ENCODE measurements at places on chromosomes 1 and 21.

- no peak for DNase-seq
Observed at GRCh38 chr1:180542113-180542837, 16.5 kb upstream of the OVAAL start.

- no peak for DNase-seq
Observed at GRCh38 chr1:183711741-183712361, 58.7 kb upstream of the APOBEC4 start.

DNA sequence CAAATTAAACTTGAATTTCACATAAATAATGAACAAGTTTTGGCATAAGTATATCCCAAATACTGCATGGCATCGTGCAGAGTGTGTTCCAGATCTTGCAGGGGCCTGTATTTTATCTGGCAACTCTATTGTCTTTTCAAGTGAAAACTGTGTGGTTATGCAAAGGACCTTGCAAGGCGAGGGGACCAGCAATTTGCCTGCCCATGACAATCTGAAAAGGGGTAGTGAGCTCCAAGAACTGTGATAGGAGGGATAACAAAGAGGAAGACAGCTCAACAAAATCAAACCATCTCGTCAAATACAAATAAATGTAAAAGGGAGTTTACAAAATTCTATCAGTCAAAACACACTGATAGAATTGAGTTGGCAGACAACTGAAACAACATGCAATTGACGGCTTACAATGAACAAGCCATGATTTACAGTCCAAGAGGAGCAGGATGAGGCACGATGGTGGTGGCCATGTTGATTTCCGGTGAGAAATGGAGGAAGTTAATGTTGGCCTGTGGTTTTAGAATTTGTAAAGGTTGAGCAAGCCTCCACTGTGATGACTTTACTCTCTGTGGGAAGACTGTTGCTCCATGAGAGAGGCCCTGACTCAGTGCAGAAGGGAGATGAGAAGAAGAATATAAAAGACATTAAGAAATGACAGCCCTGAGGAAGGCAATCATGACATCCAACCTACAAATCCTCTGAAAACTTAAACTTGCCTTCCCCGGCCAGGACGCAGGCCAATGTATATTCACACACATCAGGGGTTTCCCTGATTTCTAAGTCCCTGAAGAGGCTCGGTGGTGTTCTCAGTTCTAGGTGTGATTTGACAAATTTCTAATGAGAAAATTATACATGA lies 132.2 kb downstream of the ADSS2 start:
- peak; percentile 78 for DNase-seq

GRCh38 chr21:46149205-46149901 lies 6.0 kb downstream of the FTCD start:
- DNase-seq, result no peak

DNA sequence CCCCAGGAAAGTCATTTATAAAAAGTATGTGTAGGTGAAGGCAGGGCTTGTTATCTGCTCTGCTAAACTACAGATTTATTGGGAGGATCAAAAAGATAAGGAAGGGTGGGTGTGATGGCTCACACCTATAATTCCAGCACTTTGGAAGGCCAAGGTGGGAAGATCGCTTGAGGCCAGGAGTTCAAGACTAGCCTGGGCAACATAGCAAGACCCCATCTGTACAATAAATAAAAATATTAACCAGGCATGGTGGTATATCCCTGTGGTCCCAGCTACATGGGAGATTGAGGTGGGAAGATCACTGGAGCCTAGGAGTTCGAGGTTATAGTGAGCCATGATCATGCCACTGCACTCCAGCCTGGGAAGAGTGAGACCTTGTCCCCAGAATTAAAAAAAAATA lies 86.4 kb downstream of the NENF start:
- DNase-seq, result no peak
